ENCODE measurements at places on chromosomes 16 and 17. TPM values are rescaled to one million over a fixed set of nuclear protein-coding genes. Genes with fewer than 3 reads are reported as not detected.

DNA sequence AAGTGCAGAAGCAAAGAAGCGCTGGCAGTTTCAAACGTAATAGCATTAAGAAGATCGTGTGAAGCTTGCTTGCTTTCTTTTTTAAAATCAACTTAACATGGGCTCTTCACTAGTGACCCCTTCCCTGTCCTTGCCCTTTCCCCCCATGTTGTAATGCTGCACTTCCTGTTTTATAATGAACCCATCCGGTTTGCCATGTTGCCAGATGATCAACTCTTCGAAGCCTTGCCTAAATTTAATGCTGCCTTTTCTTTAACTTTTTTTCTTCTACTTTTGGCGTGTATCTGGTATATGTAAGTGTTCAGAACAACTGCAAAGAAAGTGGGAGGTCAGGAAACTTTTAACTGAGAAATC, 17.4 kb upstream of the RAB11FIP4 start:
- no peak overlapping the region for H3K27ac ChIP-seq
- DNase-seq = no peak
- no peaks in the 10 kb centered on the region for H3K4me1 ChIP-seq
- peaks cover 2% of the 10 kb centered on the region for H3K36me3 ChIP-seq
- H3K27me3 ChIP-seq = no peaks in the 10 kb centered on the region

GRCh38 chr17:61280338-61280737, 119.3 kb upstream of the TBX2 start:
- no peaks in the 10 kb centered on the region for H3K27me3 ChIP-seq
- H3K36me3 ChIP-seq = no peaks in the 10 kb centered on the region
- DNase-seq = no peak

DNA sequence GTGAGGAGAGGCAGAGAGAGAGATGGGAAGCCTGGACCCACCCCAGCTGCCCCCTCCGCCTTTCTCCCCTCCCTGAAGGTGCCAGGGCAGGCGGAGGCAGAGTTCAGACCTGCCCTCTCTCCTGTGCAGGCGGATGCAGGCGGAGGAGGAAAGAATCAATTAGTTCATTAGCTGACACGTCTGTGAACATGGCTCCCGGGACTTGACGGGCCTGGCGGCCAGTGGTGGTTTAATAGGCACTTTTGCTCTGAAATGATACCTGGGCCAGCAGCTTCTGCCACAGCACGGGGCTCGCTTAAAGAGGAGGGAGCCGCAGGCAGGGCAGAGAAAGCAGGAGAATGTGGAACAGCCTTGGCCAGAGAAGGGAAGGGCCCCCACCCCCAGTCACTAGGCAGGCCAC, 98.1 kb downstream of the SDK2 start:
- H3K36me3 ChIP-seq = no peaks in the 10 kb centered on the region
- no peaks in the 10 kb centered on the region for H3K4me1 ChIP-seq
- H3K27ac ChIP-seq = no peak overlapping the region

- no peaks in the 10 kb centered on the region for H3K36me3 ChIP-seq
- H3K4me1 ChIP-seq = no peaks in the 10 kb centered on the region
- no peak overlapping the region for H3K27ac ChIP-seq
- DNase-seq = no peak
Observed at GRCh38 chr17:78476973-78477372, 98.5 kb downstream of the PGS1 start.

DNA sequence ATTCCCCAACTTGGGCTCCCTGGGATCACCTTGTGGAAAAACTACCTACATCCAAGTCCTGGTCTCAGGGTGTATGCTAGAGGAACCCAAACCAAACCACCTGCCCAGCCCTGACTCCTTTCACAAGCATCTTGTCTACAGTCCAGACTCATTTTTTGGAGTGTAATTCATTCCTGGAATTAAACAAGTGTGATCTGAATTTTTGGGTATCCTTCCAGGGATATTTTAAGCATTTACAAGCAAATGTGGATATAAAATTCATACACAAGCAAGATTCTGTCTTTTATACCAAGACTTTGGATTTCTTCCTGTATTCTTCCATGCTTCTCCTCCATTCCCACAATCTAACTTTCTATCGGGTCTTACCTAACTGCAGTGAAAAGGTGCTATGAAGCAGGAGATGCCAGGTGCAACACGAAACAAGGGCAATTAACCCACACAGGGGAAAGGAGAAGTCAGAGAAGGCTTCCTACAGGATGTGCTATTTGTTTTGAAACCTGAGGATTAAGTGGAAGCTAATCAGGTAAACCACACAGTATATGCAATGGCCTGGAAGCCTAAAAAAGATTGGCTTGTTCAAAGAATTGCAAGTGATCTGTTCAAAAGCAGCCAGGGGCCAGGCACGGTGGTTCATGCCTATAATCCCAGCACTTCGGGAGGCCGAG, 417.2 kb upstream of the C16orf82 start:
- no peak overlapping the region for H3K27ac ChIP-seq
- no peaks in the 10 kb centered on the region for H3K4me1 ChIP-seq
- H3K27me3 ChIP-seq = no peaks in the 10 kb centered on the region
- no peak for DNase-seq
- H3K4me3 ChIP-seq = no peak overlapping the region

GRCh38 chr17:48540213-48540612, 4.7 kb downstream of the HOXB2 start:
- no peaks in the 10 kb centered on the region for H3K36me3 ChIP-seq
- no peak overlapping the region for H3K27ac ChIP-seq
- H3K4me3 ChIP-seq = no peak overlapping the region
- H3K27me3 ChIP-seq = no peaks in the 10 kb centered on the region
- H3K4me1 ChIP-seq = no peaks in the 10 kb centered on the region

DNA sequence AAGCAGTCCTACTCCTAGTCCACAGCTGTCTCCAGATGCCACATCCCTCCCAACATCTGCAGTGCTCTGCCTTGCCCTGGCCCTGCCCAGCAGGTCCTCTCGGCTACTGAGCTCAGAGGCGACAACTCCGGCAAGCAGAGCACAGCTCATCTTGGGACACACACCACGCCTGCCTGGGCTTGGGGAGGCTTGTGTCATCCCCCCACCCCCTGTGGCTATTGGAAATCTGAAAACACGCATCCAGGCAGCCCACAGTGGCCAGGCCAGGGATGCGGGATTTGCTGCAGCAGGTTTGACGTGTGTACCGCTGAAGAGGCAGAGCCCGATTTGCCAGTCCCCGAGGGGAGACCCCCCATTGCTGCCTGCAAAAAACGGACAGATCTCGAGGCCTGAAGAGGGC, 25.4 kb downstream of the MXRA7 start:
- no peak for DNase-seq
- H3K27ac ChIP-seq = no peak overlapping the region
- H3K36me3 ChIP-seq = no peaks in the 10 kb centered on the region
- H3K4me3 ChIP-seq = no peak overlapping the region

GRCh38 chr17:9696279-9697044, 51.1 kb downstream of the USP43 start:
- H3K27me3 ChIP-seq = no peaks in the 10 kb centered on the region
- H3K27ac ChIP-seq = no peak overlapping the region
- DNase-seq = no peak
- H3K4me3 ChIP-seq = no peak overlapping the region
- H3K4me1 ChIP-seq = no peaks in the 10 kb centered on the region

DNA sequence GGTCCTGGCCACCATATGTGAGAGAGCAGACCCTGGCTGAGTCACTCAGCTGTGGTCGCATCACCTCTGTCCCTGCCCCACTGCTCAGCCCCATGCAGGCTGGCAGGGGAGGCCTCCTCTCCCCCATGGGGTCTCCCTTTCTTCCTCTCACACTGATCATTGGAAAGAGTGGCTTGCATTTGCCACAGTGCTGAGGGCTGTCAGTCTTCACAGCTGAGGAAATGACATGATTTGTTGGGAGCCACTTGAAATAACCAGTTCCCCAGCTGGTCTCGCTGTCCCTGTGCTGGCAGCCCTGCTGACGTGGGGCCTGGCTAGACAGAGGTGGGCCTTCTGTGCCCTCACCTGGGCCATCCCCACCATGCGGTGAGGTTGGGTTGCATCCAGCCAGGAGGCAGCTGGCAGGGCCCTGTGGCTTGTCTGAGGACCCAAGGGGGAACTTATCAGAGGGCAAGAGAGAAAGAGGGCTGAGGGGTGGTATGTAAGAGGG, 30.1 kb upstream of the MED9 start:
- no peaks in the 10 kb centered on the region for H3K36me3 ChIP-seq
- DNase-seq = no peak
- H3K4me3 ChIP-seq = no peak overlapping the region
- no peaks in the 10 kb centered on the region for H3K27me3 ChIP-seq

DNA sequence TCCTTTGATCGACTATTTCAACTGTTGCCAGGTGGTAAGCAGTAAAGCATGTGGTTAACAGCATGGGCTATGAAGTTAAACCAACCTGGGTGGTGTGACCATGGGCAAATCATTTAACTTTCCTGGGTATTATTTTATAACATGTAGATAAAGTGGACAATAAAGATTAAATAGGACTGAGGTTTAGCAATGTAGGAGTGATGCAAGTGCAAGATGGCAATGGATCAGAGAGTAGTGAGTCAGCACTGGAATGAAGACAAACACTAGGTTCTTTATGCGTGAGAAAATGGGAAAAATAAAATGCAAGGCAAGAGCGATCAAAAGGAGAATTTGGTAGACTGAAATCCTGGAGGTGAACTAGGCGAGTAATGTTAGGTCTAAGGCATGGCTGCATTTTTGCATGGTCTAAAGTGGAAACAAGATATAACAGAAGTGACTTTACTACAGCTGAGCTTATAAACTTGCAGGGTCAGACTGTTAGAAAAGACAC, 222.4 kb upstream of the AXIN2 start:
- no peak overlapping the region for H3K4me3 ChIP-seq
- H3K36me3 ChIP-seq = no peaks in the 10 kb centered on the region
- H3K27ac ChIP-seq = no peak overlapping the region
- no peak for DNase-seq

- H3K36me3 ChIP-seq = no peaks in the 10 kb centered on the region
- H3K27ac ChIP-seq = no peak within 1 kb of the TSS
- no peaks in the 10 kb centered on the region for H3K4me1 ChIP-seq
- DNase-seq = peak; percentile 81
- H3K27me3 ChIP-seq = no peaks in the 10 kb centered on the region
- H3K4me3 ChIP-seq = peak within 1 kb of the TSS; percentile 79
Observed at GRCh38 chr16:88785106-88785924, at the start of gene PIEZO1. TSS of gene PIEZO1 (minus strand) at chr16:88785220. CDS start at chr16:88784964, 256 bp downstream.

DNA sequence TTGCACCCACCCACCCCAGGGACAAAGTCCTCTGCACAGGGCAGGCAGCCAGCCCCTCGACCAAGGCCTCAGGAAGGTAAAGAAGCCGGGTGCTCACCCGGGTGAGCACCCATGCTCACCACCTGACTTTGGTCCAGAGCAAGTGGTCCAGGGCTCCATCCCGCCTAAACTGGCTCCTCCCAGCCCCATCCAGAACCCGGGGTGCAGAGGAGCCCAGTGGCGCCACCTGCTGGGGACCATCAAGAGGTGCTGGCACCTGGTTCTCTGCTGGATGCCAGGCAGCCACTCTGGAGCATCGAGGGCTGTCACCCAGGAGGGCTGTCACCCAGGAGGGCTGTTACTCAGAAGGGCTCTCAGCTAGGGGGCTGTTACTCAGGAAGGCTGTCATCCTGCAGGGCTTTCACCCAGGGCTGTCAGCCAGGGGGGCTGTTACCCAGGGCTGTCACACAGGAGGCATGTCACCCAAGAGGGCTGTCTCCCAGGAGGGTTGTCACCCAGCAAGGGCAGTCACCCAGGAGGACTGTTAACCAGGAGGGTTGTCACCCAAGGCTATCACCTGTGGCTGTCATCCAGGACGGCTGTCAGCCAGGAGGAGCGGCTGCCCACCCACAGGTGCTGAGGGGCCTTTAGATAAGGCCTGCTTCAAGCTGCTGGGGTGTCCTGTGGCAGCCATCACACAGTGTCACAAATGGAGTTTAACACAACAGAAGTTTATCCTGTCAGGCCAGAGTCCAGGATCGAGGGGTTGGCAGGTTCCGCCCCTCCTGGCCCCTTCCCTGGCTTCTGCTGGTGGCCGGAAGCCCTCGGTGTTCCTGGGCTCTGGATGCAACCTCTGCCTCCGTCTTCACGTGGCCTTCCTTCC, 98.5 kb downstream of the TNFRSF13B start:
- no peak overlapping the region for H3K27ac ChIP-seq
- no peak overlapping the region for H3K4me3 ChIP-seq
- H3K4me1 ChIP-seq = no peaks in the 10 kb centered on the region
- peak; percentile 76 for DNase-seq
- H3K27me3 ChIP-seq = no peaks in the 10 kb centered on the region
- no peaks in the 10 kb centered on the region for H3K36me3 ChIP-seq

GRCh38 chr17:36088670-36089338, 1.1 kb downstream of the CCL3 start:
- no peaks in the 10 kb centered on the region for H3K36me3 ChIP-seq
- H3K4me3 ChIP-seq = no peak overlapping the region
- DNase-seq = no peak
- H3K27ac ChIP-seq = no peak overlapping the region
- H3K4me1 ChIP-seq = no peaks in the 10 kb centered on the region

- no peaks in the 10 kb centered on the region for H3K36me3 ChIP-seq
- no peak for DNase-seq
- H3K27me3 ChIP-seq = no peaks in the 10 kb centered on the region
Observed at GRCh38 chr17:46167826-46168569, 25.2 kb downstream of the KANSL1 start.

DNA sequence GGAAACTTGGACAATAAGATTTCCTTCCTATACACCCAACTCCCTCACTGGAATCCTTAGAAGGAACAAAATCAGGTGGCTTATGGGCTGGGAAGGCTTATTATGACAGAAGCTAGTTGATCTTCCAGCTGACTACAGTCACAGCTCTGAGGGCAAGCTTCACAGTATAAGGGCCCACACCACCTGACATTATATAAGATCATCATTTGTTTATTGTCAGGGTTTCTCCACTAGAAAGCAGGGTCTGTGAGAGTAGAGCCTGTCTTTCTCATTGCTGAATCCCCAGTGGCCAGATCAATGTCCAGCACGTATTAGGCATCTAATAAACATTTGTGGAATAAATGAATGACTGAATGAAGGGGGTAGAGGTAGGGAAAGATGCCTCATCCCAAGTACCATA, 57.8 kb upstream of the PHOSPHO1 start:
- H3K27ac ChIP-seq = no peak overlapping the region
- no peak overlapping the region for H3K4me3 ChIP-seq
- no peaks in the 10 kb centered on the region for H3K4me1 ChIP-seq
- no peaks in the 10 kb centered on the region for H3K27me3 ChIP-seq
- DNase-seq = no peak
- no peaks in the 10 kb centered on the region for H3K36me3 ChIP-seq

- no peak overlapping the region for H3K27ac ChIP-seq
- no peaks in the 10 kb centered on the region for H3K27me3 ChIP-seq
- H3K36me3 ChIP-seq = peaks cover 6% of the 10 kb centered on the region
- no peak for DNase-seq
- H3K4me1 ChIP-seq = peaks cover 5% of the 10 kb centered on the region
Observed at GRCh38 chr17:16439811-16440351, 24.5 kb downstream of the TRPV2 start.

The DPEP2 gene
- 10.4 TPM for total RNA-seq

The ETV4 gene
- 2.3 TPM for total RNA-seq

The FKBP10 gene
- 172 TPM for total RNA-seq

The POLR2A gene
- 93.8 TPM for total RNA-seq
